GM12878 (cell line): ENCODE measurements at places on chromosomes 3 and 15.

DNA sequence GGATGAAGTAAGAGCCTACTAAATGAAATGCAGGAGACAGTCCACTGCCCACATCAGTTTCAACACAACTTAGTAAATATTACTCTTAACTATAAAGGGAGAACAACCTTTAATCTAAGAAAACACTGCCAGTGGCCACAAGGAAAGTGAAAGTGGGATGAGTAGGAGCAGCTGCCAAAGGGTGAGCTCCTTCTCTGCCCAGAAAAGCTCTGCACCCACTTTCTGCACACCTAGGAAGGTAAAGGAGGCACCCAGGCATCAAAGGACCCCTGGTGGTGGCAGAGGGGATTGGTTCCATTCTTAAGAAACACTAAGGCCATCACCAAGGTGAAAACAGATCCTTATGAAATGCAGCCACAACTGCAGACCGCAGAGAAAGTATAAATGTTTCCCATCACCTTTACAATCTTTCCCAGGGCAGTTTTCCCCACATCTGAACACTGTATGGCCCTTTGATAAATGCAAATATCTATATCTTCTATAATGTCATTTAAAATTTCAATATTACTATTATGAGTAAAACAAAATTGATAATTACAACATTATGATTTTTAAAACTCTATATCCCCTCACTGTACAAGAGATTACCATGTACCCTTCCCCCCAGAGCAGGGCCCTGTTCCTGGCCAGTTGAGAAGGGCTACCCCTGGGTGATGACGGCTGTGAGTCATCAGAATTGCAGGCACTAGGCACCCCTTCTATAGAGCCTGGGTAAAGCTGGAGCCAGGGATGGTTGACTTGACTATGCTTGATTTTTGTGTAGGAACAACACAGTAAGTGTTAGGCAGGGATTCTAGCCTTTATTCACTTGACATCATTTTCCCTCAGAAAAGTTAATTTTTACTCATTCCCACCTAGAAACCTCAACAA, 92.0 kb downstream of the SNRK start:
- H3K4me3 ChIP-seq, result no peak overlapping the region
- H3K27ac ChIP-seq, result no peak overlapping the region
- H3K36me3 ChIP-seq, result no peaks in the 10 kb centered on the region

DNA sequence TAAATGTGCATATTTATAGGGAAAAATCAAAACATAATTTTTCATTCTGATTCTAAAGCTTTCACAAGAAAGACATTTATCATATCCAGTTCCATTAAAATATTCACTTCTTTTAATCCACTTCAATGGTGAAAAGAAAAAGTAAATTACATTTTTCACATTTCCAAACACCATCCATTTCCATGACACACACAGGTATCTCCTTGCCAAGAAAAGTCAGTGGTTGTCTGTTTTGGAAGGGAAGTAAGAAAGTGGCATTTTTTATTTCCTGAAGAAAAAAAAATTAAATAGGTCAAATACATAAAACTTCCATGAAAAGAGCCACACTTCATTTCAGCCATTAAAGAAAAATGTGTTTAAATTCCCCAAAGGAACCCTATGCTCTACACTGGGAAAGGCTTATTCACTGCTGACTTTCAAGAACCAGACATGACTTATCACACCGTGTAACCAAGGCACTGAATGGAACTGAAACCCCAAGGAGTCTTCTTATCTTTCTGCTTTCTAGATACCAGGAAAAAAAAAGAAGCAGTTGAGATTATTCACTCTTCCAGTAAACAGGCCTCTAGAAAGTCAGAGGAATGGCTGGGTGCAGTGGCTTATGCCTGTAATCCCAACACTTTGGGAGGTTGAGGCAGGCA, 44.5 kb downstream of the OSBPL10 start:
- H3K27ac ChIP-seq, result no peak overlapping the region
- H3K36me3 ChIP-seq, result no peaks in the 10 kb centered on the region
- no peak for DNase-seq
- H3K4me3 ChIP-seq, result no peak overlapping the region
- no peaks in the 10 kb centered on the region for H3K27me3 ChIP-seq
- no peaks in the 10 kb centered on the region for H3K4me1 ChIP-seq

DNA sequence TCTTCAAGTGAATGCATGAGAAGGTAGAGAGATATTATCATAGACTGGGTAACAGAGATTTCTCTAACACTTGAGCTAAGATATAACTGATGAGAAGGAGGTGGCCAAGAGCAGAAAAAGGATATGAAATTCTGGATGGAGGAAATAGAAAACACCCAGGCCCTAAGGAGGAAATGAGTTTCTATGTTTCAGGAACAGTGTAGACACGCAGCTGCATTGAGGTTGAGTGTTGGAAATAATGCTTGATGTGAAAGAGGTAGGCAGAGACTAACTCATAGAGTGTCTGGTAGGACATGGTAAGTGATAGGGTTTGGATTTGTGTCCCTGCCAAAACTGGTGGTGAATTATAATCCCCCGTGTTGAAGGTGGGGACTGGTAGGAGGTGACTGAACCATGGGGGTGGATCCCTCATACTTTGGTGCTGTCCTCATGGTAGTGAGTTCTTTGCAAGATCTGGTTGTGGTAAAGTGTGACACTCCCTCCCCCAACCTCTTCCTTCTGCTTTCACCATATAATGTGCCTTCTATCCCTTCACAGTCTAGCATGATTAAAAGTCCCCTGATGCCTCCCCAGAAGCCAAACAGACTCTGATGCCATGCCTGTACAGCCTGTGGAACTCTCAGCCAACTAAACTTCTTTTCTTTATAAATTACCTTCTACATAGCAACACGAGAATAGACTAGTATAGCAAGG, 787.3 kb downstream of the EDEM1 start:
- no peaks in the 10 kb centered on the region for H3K27me3 ChIP-seq
- no peak overlapping the region for H3K4me3 ChIP-seq
- H3K36me3 ChIP-seq, result no peaks in the 10 kb centered on the region
- no peak for DNase-seq
- H3K27ac ChIP-seq, result no peak overlapping the region

- no peak overlapping the region for H3K4me3 ChIP-seq
- no peaks in the 10 kb centered on the region for H3K27me3 ChIP-seq
- H3K4me1 ChIP-seq, result no peaks in the 10 kb centered on the region
- H3K27ac ChIP-seq, result no peak overlapping the region
- H3K36me3 ChIP-seq, result no peaks in the 10 kb centered on the region
Observed at GRCh38 chr3:82707035-82707434, 945.6 kb upstream of the GBE1 start.

DNA sequence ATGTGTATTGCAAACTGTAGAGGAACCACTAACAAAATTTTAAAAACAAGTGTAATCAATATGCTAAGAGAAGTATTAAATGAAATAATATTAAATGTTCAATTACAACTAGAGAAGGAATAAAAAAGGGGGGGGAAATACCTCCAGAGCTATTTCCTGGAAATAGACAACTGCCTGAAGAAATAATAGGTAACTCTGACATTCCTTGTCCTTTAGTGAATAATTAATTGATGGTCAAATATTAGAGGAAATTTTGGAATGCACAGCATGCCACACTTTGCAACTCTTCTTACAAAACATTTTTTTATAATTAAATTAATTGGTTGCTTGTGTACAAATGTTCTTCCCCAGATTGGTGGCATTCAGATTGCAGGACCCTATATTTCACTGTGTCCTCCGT, 342.6 kb upstream of the COL8A1 start:
- no peaks in the 10 kb centered on the region for H3K4me1 ChIP-seq
- no peaks in the 10 kb centered on the region for H3K36me3 ChIP-seq
- no peak overlapping the region for H3K4me3 ChIP-seq
- DNase-seq, result no peak
- no peaks in the 10 kb centered on the region for H3K27me3 ChIP-seq

GRCh38 chr3:42705962-42706585, 3.5 kb upstream of the HHATL start:
- no peaks in the 10 kb centered on the region for H3K36me3 ChIP-seq
- no peak overlapping the region for H3K4me3 ChIP-seq
- DNase-seq, result no peak
- H3K27me3 ChIP-seq, result no peaks in the 10 kb centered on the region; the same call in 1 of the 2 replicates
- H3K4me1 ChIP-seq, result no peaks in the 10 kb centered on the region
- H3K27ac ChIP-seq, result no peak overlapping the region
